ENCODE measurements at places on chromosomes 12 and 14.

- DNase-seq, result no peak
Measured at GRCh38 chr14:103524002-103524935, 1.6 kb upstream of the CKB start.

DNA sequence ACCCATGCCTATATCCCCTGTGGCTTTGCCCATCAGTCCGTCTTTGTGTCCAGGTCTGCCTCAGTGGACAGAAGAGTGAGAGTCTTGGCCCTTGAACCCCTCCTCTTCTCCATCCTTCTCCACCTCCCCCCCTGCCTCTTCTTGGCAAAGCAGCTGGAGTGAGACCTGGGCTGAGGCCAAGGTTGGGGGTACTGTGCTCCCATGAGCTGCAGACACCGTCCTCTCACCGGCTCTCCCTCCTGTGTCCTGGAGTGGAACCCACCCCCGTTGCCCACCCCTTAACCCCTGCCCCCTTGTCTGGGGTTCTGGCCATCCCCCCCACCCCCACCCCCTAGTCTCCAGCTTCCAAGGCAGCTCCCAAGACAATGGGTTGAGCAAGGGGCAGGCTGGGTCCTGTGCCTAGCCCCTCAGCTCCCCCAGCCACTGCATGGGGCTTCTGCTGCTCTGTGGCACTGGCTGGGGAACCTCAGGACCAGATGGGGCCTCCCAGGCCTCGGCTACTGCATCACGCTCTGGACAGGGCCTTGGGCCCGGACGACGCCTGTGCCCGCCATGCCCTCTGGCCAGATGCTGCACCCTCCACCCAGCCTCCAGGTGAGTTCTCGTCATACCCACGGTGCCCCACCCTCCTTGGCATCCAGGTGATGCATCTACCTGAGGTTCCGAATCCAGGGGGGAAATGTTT, 35.7 kb downstream of the RTL1 start:
- DNase-seq, result no peak

GRCh38 chr12:29448157-29448556, 49.3 kb downstream of the OVCH1 start:
- no peak for DNase-seq

DNA sequence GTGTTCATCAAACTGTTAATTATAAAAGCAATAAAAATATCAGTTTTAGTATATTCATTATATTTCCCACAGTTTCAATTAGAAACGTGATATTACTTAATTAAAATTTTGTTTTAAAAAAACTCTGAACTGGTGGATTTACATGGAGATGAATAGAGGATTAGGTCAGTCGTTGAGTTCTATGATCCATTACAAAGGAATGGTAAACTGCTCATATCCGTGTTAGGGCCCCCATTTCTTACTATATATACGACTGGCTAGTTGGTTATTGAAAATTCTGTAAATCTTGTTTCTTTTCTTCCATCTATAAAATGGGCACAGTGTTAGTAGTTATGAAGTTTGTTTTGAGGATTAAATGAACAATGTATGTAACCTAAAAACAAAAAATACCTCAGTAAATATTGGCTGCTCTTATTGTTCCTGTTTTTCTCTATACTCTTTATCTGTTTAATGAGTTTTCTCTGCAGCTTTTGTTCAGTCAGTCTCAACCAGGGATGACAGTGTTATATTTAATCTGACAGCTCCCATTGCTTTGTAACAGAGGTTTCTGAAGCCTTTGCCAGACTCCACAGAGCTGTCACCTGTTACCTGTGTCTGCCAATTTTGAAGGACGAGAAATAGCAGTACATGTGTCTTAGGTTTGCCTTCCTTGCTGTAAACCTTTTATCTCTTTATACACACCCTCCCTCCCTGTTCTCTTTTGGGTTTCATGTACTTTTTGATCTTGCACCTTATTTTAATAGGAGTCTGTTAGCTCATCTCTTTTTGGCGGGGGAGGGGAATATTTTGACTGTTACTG, 41.5 kb downstream of the FRS2 start:
- DNase-seq, result no peak

DNA sequence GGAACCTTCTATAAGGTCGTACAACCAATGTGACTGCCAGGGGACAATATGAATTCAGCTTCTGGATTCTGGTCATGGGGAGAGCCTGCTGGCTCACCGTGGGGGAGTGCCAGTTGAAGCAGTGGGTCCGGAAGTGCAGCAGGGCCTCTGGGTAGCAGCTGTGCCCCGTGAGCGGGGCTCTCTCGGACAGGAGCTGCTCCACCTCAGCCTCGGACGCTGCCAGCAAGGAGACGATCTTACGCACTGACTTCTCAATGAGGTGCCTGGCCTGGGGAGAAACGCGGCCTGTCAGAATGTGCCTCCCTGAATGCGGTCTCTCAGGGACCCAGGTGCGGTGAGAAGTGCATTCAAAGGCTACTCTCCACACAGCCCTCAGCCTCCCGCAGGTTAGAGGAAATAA, 42.0 kb downstream of the LGMN start:
- DNase-seq, result no peak
